ENCODE measurements at places on chromosomes 4 and X.

GRCh38 chr4:87086143-87086805 lies 134.1 kb downstream of the KLHL8 start:
- no peak for DNase-seq

- no peak for DNase-seq
Observed at GRCh38 chr4:170017252-170017651, 8.9 kb downstream of the MFAP3L start.

GRCh38 chr4:182286035-182286434 lies 42.8 kb downstream of the TENM3 start:
- DNase-seq, result no peak

GRCh38 chr4:140138428-140138827 lies 15.6 kb downstream of the MAML3 start:
- DNase-seq, result no peak

GRCh38 chrX:155148724-155149537 lies 67.3 kb upstream of the VBP1 start:
- peak; percentile 41 for DNase-seq

DNA sequence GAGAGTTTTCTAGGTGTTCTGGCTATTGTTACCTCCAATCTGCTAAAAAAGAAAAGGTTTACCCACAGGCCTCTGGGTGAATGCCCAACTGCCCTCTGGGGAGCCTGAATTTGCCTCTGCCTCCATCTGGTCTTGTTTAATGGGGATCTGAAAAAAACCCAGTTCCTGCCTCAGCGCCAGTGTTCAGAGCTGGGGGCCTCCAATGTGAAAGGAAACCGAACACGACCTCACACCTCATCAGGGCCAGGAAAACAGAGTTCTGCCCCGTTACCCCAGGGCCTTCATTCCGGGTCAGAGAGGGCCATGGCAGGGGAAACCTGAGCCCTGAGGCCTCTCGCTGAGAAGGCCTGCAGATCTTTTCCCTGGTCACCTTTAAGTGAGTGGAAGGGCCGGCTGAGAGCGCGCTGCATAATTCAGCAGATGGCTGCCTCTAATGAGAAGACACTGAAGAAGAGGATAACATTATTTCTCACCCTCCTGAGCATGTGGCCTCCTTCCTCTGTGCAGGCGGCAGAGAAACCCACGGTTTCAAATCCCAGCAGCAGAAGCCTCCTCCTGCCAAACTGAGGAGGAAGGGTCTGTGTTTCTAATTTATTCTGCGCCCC lies 6.8 kb downstream of the SEPTIN6 start:
- DNase-seq, result peak; percentile 43

DNA sequence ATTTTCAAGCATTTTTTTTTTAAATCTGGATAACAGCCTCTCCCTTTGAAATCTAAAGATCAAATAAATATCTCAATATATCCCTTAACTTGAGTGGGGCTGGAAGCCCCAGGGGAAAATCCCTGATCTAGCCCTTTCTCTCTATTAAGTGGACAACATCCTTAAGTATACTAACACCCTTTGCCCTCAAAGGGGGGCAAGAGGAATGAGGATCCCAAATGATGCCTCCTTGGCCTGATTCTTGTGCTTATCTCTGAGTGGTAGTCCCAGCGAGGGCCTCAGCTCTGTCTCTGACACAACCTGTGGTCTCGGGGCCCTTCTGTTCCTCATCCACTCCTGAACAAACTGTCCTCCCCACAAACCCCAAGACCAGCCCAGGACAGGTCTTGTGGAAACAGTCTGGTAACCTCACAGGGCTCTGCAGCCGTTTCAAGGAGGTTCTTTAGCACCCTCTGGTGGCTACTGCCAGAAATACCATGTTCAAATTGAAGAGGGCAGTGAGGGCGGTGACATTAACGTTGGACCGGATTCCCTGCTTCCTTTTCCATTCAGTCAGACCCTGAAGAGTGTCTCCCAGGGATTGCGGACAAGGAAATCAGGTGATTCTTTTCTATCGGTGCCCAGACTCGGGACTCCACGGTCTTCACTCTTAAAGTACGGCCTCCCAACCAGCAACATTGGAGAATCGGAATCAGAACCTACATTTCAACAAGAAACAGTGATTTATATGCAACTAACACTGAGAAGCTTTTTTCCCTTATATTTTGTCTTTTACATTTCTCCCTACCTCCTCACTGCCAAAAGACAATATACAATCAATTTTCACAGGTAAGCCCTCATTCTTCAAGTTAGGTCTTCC lies 13.0 kb downstream of the CXCL13 start:
- DNase-seq, result peak; percentile 67

DNA sequence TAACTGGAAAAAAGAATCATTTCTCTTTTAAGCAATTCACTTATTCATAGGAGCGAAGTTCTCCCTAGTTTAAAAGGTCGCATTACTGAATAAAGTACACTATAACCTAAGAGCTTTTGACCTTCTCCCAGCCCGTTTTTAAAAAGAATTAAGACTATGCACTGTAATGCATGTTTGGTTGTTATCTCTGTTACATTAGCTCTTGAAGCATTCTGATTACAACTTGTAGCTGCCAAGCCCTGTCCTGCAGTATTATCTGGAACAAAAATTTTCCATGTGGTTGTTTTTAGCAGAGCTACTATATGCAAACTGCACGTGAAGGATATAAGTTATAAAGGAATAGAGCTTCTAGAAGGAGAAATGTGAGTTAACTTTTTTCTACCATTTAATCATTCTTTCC lies 8.1 kb downstream of the GAB1 start:
- no peak for DNase-seq

- no peak for DNase-seq
Observed at GRCh38 chr4:69484011-69484410, 11.7 kb downstream of the UGT2B4 start.

DNA sequence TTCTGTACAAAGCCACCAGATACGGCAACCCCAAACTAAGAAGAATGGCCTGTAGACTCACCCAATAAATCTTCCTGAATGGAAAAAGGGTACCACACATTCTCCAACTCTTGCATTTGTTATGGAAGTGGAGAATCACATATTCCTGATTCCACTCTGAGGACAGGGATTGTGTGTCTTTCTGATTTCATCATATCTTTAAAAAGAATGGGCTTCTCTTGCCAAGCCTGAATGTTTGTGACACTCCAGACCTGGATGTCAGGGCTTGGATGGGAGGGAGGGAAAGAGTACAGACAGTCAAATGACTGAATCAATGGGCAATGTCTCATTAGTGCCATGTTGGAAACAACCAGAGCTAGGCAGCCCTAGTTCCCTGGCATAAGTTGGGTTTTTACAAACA lies 77.4 kb downstream of the PLAC1 start:
- no peak for DNase-seq

- no peak for DNase-seq
Observed at GRCh38 chrX:57211906-57212305, 74.6 kb upstream of the FAAH2 start.

DNA sequence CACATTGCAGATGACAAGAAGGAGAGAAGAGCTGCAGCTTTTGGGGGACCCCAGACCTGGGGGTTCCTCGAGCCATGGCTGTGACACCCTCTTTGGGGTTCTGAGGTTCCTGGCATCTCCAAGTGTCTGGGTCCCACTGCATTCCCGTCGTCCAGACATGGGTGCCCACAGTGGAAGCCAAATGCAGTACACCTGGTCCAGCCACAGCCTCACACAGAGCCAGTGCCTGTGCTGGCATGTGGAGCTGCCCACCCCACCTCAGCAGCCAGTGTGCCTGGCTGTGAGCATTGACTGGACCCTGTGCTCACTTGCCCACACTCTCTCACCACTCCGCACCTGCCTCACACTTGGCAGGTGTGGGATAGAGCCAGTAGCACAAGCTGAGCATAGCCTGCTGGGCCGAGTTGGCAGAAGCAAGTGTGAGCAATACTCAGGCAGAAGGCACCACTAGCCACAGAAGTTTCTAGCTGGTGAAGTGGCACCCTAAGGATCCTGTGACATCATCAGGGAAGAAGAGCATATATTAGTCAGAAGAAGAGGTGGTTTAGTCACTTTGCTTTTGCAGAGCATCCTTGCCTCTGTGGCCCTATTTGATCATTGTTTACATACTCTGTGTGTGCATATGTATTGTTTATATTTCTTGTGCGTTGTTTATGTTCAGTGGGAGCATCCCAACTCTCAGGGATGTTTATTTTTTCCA lies 65.0 kb upstream of the MAGEB2 start:
- no peak for DNase-seq

DNA sequence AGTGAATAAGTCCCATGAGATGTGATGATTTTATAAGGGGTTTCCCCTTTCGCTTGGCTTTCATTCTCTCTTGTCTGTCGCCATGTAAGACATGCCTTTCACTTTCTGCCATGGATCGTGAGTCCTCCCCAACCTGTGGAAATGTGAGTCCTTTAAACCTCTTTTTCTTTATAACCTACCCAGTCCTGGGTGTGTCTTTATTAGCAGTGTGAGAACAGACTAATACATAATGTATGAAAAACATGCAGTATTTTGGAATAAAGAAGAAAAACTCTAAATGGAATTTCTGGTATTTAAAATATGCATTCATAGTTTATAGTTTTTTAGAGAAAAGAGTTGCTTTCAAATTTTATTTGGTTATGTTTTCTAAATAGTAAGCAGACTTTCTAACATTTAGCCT lies 360.7 kb downstream of the PCDH7 start:
- DNase-seq, result no peak

GRCh38 chr4:104446431-104447278 lies 48.0 kb downstream of the CXXC4 start:
- DNase-seq, result no peak

DNA sequence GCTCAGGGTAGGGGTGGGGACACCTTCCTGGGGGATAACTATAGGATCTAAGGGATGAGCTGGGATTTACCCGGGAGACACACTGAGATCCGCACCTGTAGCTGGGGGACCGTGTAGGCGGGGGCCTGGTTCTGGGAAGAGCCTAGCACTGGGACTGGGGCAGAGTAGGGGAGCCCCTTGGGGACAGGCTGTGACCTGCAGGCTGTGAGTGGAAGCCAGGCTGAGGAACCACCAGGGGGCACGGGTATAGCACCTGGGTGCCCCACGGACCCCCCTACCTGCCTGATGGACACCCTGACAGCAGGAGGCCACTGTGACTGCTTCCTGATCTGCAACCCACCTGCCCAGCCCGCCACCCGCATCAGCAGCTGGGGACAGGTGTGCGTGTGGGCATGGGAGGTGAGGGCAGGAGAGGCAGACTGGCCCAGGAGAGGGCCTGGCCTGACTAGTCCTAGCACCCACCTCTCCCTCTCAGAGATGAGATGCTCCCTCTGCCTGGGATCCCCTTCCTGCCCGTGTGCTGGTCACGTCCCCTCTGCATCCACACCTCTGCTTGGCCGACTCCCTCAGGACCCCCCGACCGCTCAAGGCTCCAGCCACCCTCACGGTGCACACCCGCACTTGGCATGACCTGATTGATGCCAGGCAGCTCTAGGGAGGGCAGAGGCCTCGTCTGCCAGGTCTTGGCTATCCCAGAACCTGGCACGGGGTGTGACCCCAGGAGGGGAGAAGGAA lies 94.2 kb upstream of the NKX1-1 start:
- no peak for DNase-seq

DNA sequence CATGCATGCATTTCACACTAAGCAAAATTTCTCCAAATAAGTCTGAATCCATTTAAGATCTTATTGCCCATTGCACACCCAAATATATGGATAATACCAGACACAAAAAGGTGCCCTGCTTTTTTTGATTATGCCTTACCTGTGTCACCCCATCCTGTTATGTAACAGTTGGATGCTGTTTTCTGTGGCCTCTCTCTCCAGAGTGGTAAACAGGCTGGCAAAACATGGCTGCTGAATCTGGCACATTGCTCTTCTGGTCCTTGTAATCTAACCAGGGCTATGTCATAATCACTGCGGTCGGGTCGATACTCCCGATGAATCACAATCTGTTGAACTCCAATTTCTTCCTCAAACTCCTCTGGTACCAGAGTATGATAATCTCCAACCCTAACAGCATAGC lies 70.1 kb downstream of the PRSS12 start:
- DNase-seq, result no peak

Measured in CD4-positive, alpha-beta T cell treated with Interleukin-10 for 1 hour (primary cell).